ENCODE measurements at places on chromosomes 6 and 20.

- DNase-seq, result no peak
Observed at GRCh38 chr6:44701637-44702101, 314.2 kb downstream of the CDC5L start.

DNA sequence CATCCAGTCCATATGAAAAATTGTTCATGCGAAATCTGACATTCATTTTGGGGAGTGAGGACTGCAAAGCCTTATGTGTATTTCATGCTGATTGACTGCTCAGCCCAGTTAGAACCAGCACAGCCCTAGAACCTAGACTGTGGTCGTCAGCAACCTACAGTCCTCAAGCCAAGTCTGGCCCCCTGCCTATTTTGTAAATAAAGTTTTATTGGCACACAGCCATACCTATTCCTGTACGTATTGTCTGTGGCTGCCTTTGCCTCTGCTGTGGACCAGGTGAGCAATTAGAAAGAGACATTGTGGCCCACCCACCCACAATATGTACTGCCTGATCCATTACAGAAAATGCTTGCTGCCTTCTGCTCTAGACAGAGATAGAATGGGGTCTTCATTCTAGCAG is 391.0 kb downstream of the TAF4 start:
- no peak for DNase-seq

DNA sequence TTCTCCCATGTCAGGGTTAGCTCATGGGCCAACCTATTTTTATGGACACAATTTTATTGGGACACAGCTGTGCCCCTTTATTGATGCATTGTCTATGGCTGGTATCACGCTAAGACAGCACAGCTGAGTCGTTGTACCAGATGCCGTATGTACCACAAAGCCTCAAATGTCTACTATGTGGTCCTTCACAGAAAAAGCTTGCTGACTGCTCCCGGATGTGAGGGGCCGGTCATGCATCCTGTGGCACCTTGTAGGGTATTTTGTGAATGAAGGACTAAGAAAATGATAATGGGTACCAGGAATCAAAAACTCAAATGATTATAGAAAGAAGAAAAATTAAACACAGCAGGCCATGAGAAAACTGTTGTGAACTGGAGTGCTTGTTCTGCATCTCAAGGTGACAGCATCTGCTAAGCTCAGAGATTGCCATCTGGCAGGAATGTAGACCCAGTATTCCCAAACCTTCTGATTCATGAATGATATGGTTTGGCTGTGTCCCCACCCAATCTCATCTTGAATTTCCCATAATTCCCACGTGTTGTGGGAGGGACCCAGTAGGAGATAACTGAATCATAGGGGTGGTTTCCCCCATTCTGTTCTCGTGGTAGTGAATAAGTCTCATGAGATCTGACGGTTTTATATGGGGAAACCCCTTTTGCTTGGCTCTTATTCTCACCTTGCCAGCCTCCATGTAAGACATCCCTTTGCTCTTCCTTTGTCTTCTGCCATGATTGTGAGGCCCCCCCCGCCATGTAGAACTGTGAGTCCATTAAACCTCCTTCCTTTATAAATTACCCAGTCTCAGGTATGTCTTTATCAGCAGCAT is 248.5 kb downstream of the TSHZ2 start:
- no peak for DNase-seq

DNA sequence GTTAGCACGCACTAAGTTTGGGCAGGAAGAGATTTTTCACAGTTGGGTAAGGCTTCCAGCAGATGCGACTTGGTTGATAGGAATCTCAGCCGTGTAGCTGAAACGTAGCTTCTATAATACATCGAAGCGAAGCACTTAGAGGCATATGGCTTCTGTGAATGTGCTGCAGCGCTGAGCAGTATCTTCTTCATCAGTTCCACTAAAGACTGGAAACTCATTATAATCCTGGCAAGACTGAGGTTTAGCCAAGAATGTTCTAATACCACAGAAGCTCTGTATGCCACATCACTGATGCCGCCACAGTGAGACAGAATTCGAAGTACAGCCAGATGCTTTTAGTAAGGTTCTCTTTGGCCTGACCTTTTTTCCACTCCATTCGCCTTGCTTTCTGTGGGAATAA is 680.2 kb upstream of the AGPAT4 start:
- DNase-seq, result no peak

DNA sequence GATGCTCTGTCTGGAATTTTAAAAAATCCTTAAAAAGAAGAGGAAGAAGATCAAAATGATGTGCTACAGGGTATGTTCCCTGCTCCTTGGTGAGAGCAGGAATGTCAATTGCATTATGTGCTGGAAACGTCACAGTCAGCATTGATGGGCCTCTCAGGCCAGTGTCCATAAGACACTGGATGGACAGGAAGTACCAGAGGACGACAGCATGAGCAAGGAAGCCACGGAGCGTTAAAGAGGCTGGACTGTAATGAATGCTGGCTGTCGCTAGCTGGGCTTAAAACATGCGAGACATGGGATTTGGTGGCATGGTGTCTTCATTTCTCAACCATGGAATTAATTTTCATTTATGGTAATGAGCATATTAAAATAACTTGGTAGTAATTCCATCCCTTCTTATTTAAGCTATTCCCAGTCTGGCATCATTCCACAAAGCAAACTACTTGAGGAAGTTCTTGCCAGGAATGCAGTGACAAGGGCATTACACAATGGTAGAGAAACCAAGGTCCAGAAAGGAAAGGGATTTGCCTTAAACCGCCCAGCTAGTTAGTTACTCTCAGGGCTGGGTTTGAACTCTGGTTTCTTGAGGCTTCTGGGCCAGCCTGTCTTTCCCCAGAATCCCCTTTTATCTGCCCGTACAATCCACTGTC is 166.6 kb upstream of the SOX4 start:
- no peak for DNase-seq

- DNase-seq, result no peak
Observed at GRCh38 chr20:21665687-21666446, 39.6 kb upstream of the PAX1 start.

GRCh38 chr20:64160118-64160517 is 4.1 kb upstream of the MYT1 start:
- no peak for DNase-seq

DNA sequence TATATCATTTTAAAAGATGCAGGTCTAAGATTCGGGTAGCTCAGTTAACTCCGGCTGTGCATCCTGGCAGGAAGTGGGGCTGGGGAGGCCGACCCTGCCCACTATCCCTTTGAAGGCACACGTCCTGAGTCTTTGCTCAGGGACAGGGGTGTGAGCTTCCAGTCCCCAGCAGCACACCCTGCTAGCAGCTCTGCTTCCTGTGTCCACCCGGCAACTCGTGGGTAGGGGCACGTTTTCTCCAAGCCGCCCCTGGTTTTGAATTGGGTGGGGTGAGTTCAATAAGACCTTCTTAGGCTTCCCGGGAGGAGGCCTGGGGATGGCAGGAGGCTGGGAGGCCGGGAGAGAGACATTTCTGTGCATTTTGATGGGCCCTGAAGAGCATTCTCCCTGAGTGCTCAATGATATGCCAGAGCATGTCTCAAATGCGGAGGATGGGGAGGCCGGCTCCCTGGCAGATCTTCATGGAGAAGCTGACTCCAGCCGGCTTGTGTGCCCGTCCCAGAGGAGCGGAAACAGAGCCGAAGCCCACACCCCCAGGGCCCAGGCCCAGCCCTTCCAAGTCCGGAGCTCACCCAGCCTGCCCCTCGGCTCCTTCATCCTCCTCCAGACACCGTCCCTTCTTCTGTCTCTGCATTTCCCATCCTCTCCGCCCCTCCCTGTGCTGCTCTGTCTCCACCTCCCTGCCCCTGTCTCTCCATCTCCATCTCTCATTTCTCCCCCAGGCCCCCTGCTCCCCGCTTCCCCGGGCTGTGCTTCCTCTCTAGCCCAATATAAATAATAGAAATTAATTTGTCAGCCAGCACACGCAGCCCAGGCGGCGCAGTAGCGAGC is 36.3 kb upstream of the ZFAND3 start:
- no peak for DNase-seq

GRCh38 chr6:107793191-107793590 is 30.9 kb downstream of the SCML4 start:
- DNase-seq, result no peak

DNA sequence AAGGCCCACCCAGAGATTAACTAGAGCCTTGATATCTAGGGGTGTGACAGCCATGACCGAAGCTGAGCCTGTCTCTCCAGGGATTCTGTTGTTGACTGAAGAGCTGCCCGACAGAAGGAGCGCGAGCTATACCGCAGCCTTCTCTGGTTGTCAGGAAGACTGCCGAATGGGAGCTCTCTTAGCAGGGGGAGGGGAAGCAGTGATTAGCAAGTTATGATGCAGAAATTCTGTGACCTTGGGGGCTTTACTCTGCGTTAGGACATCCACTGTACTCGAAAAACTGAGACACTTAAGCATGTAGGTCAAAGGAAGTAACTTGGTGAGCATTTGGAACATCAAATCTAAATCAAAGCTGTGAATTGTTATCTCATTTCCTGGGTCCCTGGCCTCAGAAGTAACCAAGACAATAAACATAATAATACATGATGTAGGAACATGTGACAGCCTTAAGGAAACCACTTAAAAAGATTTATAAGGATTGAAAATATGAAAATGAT is 84.7 kb downstream of the MAP3K4 start:
- DNase-seq, result no peak

DNA sequence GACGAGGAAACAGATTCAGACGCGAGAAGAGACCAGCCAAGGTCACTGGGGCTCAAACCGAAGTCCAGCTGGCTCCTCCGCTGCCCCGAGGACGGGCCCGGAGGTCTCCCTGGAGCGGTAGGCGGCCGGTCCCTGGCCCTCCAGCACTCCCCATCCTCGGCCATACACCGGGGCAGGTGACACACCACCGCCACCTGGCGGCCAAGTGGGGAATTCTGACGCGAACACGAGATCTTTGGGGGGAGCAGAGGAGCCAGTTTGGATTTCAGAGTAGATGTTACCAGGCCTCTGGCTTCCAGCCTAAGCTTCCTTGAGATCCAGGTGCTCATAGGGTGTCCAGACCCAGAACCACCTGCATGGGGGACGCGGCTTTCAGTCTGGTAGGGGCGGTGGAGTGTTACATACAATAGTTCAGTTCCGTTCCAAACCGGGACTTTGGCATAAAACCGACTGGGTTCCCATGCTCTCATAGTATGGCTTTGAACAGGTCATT is 16.1 kb downstream of the BPIFB1 start:
- DNase-seq, result peak; percentile 82

DNA sequence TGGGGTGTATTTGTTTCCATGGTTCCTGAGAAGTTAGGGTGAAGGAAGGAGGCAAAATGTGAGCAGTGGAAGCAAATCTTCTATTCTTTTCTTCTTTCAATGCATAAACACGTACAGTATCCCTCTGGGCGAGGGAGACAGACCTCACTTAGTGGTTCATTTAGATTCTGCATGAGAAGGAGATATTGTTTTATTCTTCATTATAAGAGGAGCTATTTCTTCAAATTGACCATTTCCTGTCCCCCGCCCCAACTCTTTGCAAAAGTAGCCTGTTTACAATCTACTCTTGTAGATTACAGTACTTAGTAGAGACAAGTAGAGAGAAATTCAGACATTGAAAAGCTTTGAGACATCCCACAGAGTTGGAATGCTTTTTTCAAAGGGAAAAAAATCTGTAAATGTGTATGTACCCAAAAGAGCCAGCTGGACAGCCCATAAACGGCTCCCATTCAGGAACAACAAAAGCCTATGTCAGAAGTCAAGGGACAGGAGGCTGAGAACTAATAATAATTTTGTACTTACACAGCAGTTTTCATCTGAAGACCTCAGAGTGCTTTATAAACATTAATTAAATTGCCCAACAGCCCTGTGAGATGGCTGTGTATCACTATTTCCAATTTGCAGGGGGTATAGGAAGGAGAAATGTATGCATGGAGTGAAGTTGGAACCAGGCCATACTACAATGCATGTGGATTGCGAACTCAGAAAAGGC is 23.9 kb downstream of the CD83 start:
- DNase-seq, result no peak

- no peak for DNase-seq
Observed at GRCh38 chr6:1586256-1586655, 23.5 kb upstream of the FOXC1 start.

GRCh38 chr6:21946298-21946783 is 350.5 kb downstream of the PRL start:
- no peak for DNase-seq

DNA sequence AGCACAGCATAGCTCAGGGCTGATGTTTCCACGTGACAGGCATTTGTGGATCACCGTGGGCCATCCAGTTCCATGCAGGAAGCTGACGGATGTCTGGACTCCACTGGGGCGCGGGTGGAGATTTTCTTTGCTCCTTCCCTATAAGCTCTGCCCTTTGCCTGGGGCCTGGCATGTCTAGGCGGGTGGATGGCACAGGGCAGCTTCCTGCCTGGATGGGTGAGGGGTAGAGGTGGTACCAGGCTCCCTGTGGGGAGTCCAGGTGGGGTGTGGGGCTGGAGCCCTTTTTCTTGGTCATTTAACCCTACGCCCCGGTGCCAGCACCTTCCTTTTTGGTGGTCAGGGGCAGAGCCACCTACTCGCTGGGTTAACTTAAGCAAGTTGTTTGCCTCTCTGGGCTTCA is 10.4 kb downstream of the FAM110A start:
- DNase-seq, result no peak

DNA sequence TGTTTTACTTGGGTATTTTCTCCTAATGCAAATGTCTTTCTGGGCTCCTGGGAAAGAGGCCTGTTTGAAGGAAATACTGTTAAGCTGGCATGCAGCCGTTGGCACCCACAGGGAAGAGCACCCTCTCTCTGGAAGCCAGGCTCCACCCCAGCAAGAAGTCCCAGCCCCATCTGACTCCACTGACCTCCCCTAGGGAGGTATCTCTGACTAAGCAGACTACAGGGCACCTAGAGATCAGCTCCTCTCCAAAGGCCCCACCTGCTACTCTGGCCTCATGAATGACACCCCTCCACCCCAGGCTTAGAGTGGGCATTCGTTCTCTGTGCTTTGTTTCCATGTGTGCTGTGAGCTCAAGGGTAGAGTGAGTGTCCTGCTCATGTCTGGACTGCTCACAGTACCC is 6.4 kb upstream of the MDGA1 start:
- no peak for DNase-seq

DNA sequence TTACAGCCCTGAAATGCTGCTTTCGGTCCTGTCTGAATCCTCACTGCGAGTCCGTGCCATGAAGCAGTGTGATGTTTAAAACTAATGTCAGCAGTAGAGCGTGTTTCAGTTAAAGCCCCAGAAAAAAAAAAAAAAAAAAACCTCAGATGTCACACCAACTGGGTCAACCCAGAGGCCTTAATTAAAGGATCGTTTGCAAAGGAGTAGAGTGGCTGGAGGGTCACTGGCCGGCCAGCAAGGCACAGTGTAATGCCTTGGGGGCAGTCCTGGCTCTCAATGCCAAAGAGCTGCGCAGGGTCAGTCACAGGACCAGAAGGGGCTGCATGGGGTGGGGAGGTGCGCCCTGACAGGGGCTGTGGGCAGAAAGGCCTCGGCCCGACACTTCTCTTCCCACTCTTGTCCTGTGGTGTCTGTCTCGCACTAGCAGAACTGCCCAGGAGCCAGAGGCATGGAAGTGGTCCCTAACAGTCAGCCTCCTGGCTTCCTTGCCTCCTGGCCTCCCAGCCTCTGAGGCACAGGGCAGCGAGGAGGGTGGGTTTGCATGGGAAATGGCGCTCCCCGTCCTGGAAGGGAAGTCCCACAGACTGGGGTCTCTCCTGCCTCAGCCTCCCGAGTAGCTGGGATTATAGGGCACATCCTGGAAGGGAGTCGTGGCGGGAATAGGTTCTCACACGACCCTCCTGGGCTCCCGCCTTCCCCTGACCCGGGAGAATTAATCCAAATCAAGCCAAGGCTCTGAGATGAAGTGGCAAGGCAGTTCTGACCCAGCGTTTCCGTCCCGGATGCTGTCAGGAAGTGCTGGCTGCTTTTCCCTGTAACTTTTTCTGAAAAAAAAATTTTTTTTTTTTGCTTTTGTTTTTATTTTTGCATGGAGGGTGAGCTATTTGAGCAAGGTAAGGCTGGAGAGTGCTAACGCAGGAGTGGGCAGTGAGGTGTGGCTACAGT is 53.7 kb upstream of the MPC1 start:
- DNase-seq, result no peak

All from Kasumi-1 (cell line).